Stimulated activated CD4-positive, alpha-beta T cell treated with anti-CD3 and anti-CD28 coated beads, Interleukin-15, amount 100 ng/mL, for 24 hours (primary cell): ENCODE measurements at places on chromosomes 2 and 18.
A peak's percentile ranks its signal among the peaks of the same experiment; 100 is the strongest.

DNA sequence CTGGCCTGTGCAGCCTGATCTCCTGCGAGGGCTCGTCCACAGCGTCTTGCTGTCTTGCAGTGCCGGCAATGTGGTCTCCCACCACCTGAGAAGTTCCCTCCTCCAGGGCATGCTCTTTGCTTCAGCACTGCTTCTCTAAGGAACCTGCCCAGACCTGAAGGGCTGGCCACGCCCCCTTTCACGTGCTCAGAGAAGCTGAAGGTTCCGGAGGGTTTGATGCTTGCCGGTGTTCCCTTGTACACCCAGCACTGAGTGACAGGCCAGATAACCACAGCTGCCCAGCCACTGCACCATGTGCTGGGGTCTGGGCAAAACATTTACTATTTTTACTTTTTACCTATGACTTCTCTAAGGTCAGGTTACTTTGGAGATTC lies 1.7 kb upstream of the POLR2D start:
- peak; percentile 71 for DNase-seq

DNA sequence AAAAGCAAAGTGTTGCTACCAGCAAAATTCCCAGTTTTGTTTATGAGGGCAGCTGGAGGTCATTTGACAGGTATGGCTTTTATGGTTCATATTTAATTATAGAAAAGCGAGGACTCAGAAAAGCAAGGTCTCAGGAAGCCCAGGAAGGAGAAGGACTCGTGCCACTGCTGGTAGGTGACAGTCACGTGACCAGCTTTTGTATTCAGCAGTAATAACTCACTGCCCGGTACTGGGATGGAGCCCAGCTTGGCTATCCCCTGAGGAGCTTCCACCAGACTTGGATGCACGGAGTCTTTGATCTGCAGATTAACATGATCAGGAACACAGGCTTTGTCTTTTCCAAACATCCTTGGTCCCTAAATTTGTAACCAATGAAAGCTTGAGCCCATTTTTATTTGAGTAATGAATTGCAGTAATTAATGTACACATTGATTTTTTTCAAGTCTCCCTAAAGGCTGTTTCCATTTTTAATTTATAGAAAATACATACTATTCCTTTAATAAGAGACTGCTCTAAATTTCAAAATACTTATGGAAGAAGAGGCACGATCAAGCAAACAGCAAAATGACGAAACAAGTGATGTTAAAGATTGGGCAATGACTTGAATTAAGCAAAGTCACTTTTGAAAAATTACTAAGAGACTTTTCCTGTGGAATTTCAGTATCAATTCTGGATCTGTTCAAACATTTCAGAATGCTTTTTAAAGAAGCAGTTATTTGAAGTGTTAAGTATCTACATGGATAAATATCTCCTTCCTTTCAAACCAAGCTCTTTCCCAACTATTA lies 251.7 kb upstream of the HNRNPA3 start:
- no peak for DNase-seq

DNA sequence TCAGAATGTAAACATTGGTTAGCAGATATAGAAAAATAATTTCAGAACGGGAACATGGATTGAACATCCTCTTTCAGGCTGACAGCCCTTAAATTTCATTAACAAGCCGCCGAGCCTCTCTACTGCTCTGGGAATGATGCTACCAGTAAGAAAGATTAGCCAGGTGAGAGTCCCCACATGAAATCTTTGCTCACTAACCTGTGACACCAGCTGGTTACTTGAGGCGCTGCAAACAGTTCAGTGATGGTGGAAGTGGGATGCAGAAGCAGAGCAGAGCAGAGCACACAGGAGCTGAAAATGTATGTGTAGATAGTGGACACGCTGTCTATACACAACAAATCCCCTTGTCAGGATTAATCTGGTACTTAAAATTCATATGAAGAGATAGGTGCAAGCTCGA lies 721.1 kb downstream of the DPP10 start:
- no peak for DNase-seq

DNA sequence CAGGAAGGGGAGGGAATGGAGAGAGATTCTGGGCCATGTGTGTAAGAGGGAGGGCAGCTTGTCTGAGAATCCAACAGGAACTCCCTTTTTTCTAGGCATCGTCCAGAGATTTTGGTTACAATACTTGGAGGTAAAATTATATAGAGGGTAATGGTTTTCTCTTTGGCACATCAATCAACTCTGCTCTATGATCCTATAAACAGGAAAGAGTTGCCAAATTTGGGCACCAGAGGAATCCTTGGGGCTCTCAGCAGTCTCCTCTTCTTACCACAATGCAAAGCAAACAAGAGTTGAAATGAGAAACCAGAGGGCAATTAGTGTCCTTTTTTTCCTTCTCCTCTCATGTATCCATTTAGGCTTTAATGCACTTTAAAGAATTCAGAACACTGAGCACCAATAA lies 243.4 kb downstream of the SLC8A1 start:
- DNase-seq: no peak

DNA sequence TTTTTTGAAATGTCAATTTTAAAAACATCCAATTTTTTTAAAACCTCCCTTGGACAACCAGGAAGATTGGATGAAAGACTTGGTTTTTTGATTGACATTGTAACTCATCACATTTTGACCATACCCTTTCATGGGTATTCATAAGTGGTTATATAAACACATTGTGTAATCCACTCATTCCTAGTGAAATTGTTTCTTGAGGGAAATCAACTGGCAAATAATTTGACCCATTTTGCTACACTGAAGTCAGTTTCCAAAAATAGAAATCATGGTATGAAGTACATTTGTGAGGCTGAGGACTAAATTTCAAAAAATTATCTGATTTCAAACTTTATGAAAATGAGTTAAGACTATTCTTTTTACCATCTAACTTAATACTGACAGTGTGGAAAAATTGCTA lies 31.5 kb downstream of the FBXO48 start:
- no peak for DNase-seq

- DNase-seq: no peak
Observed at GRCh38 chr2:28228434-28228995, 164.1 kb upstream of the FOSL2 start.

DNA sequence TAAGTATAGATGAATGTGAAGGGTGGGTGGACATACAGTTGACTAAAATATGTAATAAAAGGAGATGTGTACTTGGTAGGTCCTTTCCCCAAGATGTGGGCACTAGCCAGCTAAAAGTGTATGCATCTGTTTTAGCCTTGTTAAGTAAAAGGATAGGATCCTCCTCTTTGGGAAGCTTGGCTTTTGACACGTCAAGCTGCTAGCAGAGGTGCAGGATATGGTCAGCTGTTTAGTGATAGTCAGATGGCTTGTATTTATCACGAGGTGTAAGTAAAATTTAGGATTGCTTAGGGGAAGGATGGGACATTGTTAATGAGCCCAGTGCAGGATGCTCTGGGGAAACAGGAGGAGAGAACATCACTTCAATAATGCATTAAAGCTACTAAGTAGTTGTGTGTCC lies 1.5 kb downstream of the MFSD6 start:
- DNase-seq: no peak

DNA sequence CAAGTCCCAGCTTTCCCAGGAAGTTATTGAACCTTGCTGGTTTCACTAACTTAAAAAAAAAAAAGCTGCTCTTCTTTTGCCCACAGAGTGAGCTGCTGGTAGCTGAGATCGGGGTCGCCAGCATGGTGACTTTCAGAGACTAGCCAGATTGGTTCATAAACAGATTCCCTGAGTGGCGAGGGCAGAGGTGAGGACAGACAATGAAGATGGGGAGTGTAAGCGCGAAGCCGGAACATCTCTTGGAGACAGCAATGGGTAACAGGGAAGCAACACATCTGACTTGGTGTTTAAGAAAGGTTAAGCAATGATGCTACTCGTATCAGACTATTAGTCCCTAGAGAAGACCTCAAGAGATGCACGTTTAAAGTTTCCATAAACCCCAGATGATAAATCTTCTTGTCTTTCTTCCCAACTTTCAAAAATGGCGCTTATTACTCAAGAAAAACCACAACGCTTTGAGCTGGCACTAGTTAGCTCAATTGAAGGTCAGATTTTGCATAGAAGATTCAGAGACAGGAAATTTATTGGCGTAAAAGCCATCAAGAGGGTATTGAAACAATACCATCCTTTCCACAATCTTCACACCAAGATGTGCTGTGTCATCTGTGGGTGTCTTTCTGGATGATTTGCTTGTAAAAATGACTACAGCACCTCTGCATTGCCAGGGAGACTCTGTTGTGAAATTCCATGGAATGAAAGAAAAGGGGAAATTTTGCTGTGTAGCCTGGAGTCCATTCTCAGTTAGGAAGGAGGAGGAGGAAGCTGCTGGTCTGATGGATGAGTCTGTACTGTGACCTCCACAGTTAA lies 193.1 kb upstream of the CXCR4 start:
- peak; percentile 36 for DNase-seq

DNA sequence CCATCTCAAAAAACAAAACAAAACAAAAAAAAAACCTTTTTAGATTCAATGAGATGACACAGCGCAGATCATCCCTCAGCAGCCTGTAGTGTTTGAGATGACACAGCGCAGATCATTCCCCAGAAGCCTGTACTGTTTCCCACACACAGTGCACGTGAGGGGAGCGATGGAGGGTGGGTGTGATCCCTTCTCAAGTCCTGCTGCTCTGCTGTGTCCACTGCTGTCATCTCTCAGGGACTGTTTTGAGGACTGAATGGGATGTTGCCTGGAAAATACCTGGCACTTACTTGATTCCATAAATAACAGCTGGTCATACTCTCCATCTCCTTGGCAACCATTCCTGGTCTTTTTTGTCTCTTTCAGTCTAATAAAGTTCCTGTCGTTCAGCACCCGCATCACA lies 25.7 kb downstream of the TGOLN2 start:
- no peak for DNase-seq

- no peak for DNase-seq
Observed at GRCh38 chr2:218383892-218384519, 1.9 kb downstream of the SLC11A1 start.

DNA sequence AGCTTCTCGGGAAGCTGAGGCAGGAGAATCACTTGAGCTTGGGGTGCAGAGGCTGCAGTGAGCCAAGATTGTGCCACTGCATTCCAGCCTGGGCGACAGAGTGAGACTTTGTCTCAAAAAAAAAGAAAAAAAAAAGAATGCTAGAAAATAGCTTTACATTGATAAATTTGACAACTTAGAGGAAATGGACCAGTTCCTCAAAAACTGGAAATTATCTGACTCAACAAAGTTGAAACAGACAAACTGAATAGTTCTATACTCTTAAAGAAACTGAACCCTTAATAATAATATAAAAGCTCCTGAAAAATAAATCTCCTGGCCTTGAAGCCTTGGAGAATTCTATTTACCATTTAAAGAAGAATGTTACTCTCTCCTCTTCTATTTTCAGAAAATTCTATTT lies 151.0 kb upstream of the BCL2L11 start:
- DNase-seq: no peak

DNA sequence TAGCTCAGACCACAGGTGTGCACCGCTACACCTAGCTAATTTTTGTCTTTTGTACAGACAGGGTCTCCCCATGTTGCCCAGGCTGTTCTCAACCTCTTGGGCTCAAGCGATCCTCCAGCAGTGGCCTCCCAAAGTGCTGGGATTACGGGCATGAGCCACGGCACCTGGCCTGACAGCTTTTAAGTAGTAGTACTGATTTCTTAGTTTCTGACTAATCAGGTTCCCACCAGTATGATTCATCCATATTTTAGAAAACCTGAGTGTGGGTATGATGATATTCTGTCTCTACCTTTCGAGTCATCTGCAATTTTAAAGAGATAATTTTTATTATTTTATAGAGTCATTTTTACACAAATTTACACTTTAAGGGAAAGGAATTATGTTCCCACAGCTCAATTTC lies 46.4 kb upstream of the GULP1 start:
- no peak for DNase-seq

GRCh38 chr2:31387850-31388249 lies 26.7 kb downstream of the XDH start:
- DNase-seq: no peak

DNA sequence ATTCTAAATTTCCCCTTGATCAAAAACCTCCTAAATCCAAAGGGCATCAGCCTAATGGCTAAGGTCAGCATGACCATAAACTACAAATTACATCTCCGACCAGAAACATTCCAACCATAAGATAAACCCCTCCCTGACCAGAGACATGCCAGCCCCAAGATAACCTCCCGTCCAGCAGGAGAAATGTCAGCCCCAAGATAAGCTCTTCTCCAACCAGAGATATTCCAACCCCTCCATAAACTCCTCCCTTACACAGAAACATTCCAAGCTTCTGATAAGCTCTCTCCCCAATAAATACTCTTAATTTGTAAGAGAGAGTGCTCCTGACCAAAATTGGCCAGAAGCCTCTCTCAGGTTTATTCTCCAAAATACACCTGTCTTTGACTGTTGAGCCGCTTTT lies 274.0 kb downstream of the RNF152 start:
- DNase-seq: no peak

GRCh38 chr18:79487801-79488201 lies 92.1 kb downstream of the NFATC1 start:
- DNase-seq: no peak

- DNase-seq: no peak
Observed at GRCh38 chr2:227834916-227835650, 21.4 kb downstream of the CCL20 start.

GRCh38 chr2:21944536-21944935 lies 820.8 kb downstream of the TDRD15 start:
- no peak for DNase-seq

DNA sequence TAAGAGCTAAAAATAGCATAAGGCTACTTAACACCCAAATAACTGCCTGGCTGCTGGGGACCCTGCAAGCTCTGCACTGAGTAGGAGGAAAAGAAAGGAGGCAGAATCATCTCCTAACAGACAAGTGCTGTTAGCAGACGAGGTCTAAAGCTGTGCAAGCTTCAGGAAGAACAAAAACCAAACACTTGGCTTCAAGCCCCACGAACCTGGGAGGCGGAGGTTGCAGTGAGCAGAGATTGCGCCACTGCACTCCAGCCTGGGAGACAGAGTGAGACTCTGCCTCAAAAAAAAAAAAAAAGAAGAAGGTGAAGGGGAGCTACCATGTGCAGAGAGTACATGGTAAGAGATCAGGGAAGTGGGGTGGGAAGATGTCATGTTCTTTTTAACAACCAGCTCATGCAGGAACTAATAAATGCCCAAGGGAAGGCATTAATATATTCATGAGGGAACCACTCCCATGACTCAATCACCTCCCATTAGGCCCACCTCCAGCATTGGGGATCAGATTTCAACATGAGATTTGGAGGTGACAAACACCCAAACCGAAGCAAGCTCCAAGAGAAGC lies 28.8 kb upstream of the INO80C start:
- no peak for DNase-seq

DNA sequence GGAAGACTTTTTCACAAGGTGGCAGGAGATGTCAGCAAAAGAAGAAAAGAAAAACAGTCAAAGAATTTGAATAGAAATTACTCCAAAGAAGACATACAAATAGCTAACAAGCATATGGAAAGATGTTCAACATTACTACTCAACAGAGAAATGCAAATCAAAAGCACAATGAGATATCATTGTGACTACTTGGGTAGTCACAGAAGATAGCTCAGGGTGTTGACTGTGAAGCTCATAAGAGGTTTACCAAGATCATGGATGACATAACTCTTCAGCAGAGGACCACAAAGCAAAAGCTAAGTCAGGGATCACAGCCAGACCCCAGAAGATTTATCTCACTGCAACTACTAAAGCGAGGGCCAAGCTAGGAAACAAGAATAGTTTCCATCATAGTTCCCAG lies 53.0 kb upstream of the TANK start:
- no peak for DNase-seq

- no peak for DNase-seq
Observed at GRCh38 chr2:14587119-14587518, 45.4 kb upstream of the LRATD1 start.

GRCh38 chr2:170408461-170409163 lies 230.7 kb downstream of the MYO3B start:
- DNase-seq: no peak

GRCh38 chr2:1081451-1082225 lies 131.0 kb downstream of the SNTG2 start:
- DNase-seq: no peak
